Activated CD4-positive, alpha-beta T cell treated with anti-CD3 and anti-CD28 coated beads, Interleukin-2, amount 10 ng/mL, durations not matched to agents 24 days and 14 days (primary cell): ENCODE measurements at places on chromosomes 11 and 22.

- DNase-seq, result no peak
- no peaks in the 10 kb centered on the region for H3K27me3 ChIP-seq
- no peak overlapping the region for H3K4me3 ChIP-seq
- peaks cover 13% of the 10 kb centered on the region for H3K36me3 ChIP-seq
- H3K4me1 ChIP-seq, result peaks cover 20% of the 10 kb centered on the region
Measured at GRCh38 chr11:95536047-95536690, 253.4 kb downstream of the FAM76B start.

- H3K27me3 ChIP-seq, result peaks cover 68% of the 10 kb centered on the region
- H3K4me1 ChIP-seq, result no peaks in the 10 kb centered on the region
- no peak overlapping the region for H3K4me3 ChIP-seq
- DNase-seq, result peak; percentile 51
- H3K27ac ChIP-seq, result no peak overlapping the region
Measured at GRCh38 chr11:20669820-20670684, 666 bp downstream of the NELL1 start.

DNA sequence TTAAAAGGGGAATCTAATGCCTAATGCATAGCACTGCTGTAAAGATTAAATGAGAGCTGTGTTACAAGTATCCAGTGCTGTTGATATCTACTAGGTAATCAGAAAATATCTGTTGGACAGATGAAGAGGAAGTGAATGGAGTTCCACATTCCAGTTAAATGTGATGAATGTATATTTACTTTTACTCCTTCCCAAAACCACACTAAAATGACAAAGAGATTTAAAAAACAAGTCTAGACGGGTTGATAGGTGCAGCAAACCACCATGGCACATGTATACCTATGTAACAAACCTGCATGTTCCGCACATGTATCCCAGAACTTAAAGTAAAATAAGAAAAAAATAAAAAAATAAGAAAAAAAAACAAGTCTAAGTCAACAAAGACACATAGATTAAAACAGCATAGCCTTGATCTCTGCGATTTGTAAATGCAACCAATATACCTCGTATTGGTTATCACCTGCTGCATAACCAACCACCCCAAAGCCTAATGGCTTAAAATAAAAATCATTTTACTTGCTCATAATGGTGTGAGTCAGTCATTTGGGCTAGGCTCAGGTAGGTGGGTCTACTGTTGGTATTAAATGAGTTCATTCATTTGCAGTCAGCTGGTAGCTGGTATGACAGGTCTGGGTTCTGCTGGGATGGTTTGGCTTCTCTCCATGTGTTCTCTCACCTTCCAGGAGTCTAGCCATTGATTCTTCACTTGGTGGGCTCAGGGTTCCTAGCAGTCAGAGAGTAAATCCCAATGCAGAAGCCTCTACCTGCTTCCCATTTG lies 39.7 kb upstream of the SLC6A5 start:
- no peak overlapping the region for H3K27ac ChIP-seq
- no peak for DNase-seq
- no peaks in the 10 kb centered on the region for H3K4me1 ChIP-seq

DNA sequence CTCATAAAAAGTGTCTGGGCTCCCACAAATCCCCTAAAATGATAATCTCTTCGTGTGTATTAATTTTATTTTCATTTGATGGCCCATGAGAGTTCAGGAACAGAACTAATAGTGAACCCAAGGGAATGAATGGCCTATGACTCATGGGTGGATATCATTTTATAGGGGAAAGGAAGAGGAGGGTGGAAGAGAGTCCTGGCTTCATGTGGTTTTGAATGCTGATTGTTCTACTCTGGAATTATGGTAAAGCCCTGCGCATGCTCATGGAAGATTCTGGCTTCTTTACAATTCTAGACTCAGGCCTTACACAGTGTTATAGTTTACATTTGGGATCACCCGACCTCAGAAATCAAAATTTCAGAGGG lies 35.2 kb downstream of the MAML2 start:
- H3K27me3 ChIP-seq, result no peaks in the 10 kb centered on the region
- H3K4me1 ChIP-seq, result peaks cover 29% of the 10 kb centered on the region
- H3K27ac ChIP-seq, result peak overlapping the region; percentile 50
- peaks cover 13% of the 10 kb centered on the region for H3K36me3 ChIP-seq

GRCh38 chr11:74739546-74740270 lies 8.5 kb upstream of the CHRDL2 start:
- peak; percentile 81 for DNase-seq
- peaks cover 10% of the 10 kb centered on the region for H3K4me1 ChIP-seq
- H3K4me3 ChIP-seq, result no peak overlapping the region
- peaks cover 32% of the 10 kb centered on the region for H3K27me3 ChIP-seq
- no peak overlapping the region for H3K27ac ChIP-seq

GRCh38 chr11:639332-639955 lies 2.4 kb downstream of the DRD4 start:
- H3K36me3 ChIP-seq, result peaks cover 7% of the 10 kb centered on the region
- H3K27ac ChIP-seq, result no peak overlapping the region
- peaks cover 27% of the 10 kb centered on the region for H3K27me3 ChIP-seq
- peaks cover 10% of the 10 kb centered on the region for H3K4me1 ChIP-seq

GRCh38 chr22:31857247-31857646 lies 87.1 kb upstream of the YWHAH start:
- H3K27ac ChIP-seq, result no peak overlapping the region
- H3K4me3 ChIP-seq, result no peak overlapping the region
- no peak for DNase-seq
- H3K4me1 ChIP-seq, result peaks cover 5% of the 10 kb centered on the region
- H3K27me3 ChIP-seq, result no peaks in the 10 kb centered on the region
- H3K36me3 ChIP-seq, result peaks cover 16% of the 10 kb centered on the region

GRCh38 chr11:102831489-102832440 lies 11.6 kb downstream of the MMP3 start:
- H3K4me1 ChIP-seq, result peaks cover 3% of the 10 kb centered on the region
- peak; percentile 60 for DNase-seq
- no peaks in the 10 kb centered on the region for H3K36me3 ChIP-seq
- H3K27ac ChIP-seq, result no peak overlapping the region
